ENCODE measurements at places on chromosomes 11 and 22. TPM values are rescaled to one million over a fixed set of nuclear protein-coding genes. Genes with fewer than 3 reads are reported as not detected.

Gene MMP27
- not detected for total RNA-seq

Gene RASL10A
- 21.3 TPM for total RNA-seq

Gene SYCE3
- not detected for total RNA-seq

Gene WNT7B
- 9.1 TPM for total RNA-seq

Gene ATL3
- total RNA-seq = 17.2 TPM
